Fibroblast of gingiva (primary cell): ENCODE measurements at places on chromosomes 2 and 18.

- DNase-seq: no peak
Observed at GRCh38 chr2:109255654-109256053, 126.6 kb downstream of the SH3RF3 start.

GRCh38 chr18:9735879-9736278 is 27.8 kb downstream of the RAB31 start:
- no peak for DNase-seq

- DNase-seq: no peak
Observed at GRCh38 chr2:134906726-134907125, 11.9 kb upstream of the CCNT2 start.

- peak; percentile 91 for DNase-seq
Observed at GRCh38 chr2:33791625-33792024, 192.5 kb upstream of the FAM98A start.

DNA sequence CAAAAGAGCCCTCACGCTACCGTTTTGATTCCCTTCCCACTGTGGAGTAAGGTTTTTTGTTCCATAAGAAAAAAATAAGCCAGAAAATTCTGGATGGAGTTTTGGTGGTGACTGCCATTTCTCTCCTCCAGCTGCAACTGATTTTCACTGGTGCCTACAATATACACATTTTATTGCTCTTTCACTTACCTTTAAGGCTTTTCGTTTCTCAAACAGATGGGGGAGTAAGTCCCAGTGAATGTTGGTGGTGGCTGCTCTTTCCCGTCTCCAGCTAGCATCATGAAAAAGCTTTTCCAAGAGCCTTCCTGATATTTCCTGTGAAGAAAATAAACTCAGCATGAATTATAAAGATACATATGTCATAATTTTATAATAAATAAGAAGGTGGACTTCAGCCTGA is 932.5 kb upstream of the PIK3C3 start:
- DNase-seq: no peak

DNA sequence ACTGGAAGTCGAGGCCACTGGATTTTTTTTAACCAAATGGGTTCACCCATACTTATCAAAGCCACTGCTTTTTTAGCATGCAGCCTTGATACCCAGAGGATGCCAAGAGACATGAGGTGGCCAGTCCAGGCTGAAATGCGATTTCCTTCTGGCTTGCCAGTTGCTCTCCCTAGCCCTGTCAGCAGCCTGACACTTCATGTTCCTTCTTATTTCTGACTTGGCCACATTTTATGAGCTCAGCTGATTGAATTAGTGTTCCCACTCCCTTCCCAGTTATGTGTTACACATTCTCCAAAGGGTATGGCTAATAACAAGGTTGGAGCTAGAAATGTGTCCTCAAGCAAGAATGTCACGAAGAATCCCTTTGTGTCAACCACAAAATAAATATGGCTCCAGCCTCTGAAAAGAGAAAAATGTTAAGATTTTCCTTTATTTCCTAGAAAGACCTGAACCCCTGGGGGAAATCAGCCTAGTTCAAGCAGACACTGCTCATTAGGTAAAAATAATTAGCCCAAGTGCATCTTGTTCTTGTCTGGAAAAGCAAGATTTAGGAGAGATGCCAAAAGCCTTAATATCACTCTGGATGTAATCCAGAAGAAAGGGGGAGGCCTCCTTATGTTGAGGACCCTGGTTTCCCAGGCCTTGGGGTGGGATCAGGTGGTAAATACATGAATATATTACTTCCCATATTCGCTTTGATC is 121.7 kb upstream of the TACR1 start:
- no peak for DNase-seq

DNA sequence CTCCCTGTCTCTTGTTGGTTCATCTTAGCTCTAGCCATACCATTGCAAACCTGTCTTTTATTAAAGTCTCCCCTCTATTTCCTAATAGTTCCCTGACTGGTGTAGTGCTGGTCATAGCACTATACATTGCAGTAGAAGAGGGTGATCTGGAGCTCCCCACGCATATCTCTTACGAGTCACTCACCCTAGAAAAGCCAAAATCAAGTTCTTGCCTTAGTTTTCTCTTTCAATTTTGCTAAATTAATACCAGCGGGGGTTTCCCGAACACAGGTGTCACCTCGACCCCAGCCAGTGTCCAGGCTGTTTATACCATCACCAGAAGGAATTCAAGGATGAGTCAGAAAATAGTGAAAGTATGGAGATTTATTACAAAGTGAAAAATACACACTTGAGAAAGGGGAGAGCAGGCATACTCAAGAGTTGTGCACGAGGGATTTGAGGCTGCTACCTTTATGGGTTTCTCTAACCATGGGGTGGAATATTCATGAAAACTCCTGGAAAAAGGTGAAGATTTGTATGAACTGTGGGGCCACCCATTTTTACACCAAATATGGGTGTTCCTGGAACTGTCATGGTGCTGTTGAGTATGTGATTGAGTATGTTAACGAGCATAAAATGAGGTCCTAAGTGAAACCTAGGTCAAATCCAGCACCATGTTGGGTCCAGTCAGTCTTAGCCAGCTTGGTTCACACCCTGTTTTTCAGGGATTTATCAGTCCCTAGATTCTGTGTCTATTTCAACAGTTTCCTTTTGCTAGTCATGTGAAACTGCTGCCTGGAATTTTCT is 20.2 kb downstream of the PROKR1 start:
- DNase-seq: no peak

- peak; percentile 9 for DNase-seq
Observed at GRCh38 chr2:44680983-44681531, 260.4 kb upstream of the SIX3 start.

GRCh38 chr2:28155627-28156026 is 237.0 kb upstream of the FOSL2 start:
- no peak for DNase-seq

DNA sequence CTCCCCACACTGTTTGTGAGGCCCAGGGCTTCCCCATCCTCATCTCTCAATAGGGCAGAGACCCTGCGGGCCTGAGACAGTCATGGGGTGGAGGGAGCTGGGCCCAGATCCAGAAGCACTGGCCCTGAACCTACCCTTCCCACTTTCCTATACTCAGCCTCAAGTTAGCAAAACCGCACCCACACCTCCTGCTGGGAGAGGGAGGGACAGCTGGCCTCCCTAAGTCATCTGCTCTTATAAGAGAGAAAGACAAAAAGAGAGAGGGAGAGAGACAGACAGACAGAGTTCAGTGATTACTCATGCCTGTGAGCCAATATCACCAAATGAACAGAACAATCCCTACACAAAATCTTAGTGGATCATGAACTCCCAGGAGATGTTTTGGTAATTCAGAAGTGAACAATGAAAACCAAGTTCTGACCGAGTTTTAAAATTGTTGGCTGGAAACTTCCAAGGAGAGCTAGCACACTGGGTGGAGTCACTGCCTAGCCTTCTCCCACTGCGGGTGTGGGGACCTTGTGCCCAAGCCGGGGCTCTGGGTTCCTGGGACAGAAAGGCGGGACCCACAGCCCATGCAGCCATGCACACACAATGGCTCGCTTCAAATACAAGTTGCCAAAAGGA is 130.5 kb downstream of the PXDN start:
- peak; percentile 39 for DNase-seq

GRCh38 chr2:189726271-189726670 is 36.3 kb downstream of the OSGEPL1 start:
- DNase-seq: no peak

GRCh38 chr2:161217597-161218185 is 57.5 kb downstream of the TANK start:
- DNase-seq: peak; percentile 46

GRCh38 chr2:86783615-86784339 is 6.9 kb downstream of the CD8A start:
- DNase-seq: no peak

- peak; percentile 4 for DNase-seq
Observed at GRCh38 chr2:163182764-163183354, 344.3 kb upstream of the KCNH7 start.

GRCh38 chr2:12923907-12924610 is 207.3 kb downstream of the TRIB2 start:
- DNase-seq: no peak

DNA sequence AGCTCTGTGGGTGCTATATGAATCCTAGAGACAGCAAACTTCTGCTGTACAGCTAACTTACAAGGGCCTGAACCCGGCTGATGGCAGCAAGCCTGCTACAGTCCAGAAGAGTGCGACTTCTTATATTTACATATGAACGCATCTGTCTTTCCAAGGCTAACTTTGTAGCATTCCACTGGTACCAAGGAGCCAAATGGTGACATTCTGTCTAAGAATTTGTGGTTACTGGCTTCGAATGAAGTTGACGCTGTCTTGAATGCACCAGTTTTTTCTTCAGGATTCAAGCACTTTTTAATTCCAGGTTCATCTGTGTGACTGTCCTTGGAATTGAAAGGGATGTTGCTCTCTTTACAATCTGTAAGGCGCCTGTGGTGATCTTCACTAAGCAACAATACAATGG is 42.4 kb downstream of the THUMPD2 start:
- DNase-seq: peak; percentile 77

DNA sequence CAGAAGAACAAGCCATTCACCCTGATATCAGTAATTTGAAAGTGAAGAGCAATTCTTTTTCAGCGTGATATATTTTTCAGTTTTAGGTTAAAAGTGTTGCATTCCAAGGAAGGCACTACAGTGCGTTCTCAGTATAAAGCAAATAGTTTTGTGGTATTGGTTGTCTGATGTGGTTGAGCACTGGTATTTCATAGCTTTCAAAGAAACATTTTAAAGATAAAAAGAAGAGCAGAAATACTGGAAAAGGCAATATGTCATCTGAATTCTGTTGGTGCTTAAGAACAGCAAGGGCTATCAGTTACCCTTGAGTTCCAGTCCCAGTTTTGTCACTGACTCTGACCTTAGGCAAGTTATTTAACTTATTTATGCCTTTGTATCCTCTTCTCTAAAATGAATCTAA is 191.6 kb downstream of the BABAM2 start:
- no peak for DNase-seq

DNA sequence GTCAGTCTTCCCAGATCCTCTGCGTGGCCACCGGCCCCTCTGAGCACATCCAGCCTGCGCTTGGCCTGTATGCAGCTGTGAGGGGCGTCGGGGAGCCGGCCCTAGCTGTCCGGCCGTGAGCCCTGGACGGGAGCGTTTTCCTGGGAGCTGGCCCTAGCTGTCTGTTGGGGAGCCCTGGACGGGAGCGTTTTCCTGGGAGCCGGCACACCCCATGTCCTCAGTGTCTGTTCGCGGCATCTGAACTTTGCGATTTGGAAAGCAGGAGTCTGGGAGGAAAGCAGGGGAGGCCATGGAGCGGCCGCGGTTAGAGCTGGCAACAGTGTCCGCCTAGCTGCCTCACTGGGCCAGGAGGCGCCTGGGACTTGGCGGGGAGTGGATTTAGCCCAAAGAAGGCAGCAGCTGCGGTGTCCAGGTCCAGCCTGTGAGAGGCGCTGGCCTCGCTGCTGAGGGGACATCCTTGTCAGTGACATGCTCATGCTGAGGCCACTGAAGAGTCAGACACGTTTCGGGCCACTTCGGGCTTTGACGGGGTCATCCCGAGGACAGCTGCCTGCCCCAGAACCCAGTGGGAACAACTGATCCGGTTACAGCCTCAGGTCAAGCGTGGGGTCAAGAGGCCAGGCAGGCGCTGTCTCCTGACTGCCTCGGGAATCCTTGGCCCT is 75.8 kb downstream of the KCNG2 start:
- DNase-seq: no peak
